Cardiac atrium fibroblast (primary cell): ENCODE measurements at places on chromosomes 2 and 18. TPM values are rescaled to one million over a fixed set of nuclear protein-coding genes. Genes with fewer than 3 reads are reported as not detected.

The EML4 gene
- 55.1 and 56.3 TPM in 2 replicates for total RNA-seq

The HOXD3 gene
- total RNA-seq: not detected in 2 replicates

The CXCR1 gene
- total RNA-seq: not detected in 2 replicates

The MLPH gene
- 6.3 and 9.9 TPM in 2 replicates for total RNA-seq

The EFR3B gene
- 0.18 and 0.97 TPM in 2 replicates for total RNA-seq

The SLC16A14 gene
- 0.18 and 0.49 TPM in 2 replicates for total RNA-seq
